ENCODE measurements at places on chromosomes 2 and 18. TPM values are rescaled to one million over a fixed set of nuclear protein-coding genes. Genes with fewer than 3 reads are reported as not detected.

AQP12A gene
- not detected for polyA plus RNA-seq

PNPT1 gene
- 5.4 TPM for polyA plus RNA-seq

INHBB gene
- 13.9 TPM for polyA plus RNA-seq

LINC00305 gene
- not detected for polyA plus RNA-seq

NLRC4 gene
- not detected for polyA plus RNA-seq

ITPRID2 gene
- 14.7 TPM for polyA plus RNA-seq

MEP1B gene
- polyA plus RNA-seq = not detected

ELOA2 gene
- not detected for polyA plus RNA-seq

RGPD8 gene
- polyA plus RNA-seq = 1.0 TPM

DES gene
- 9.7 TPM for polyA plus RNA-seq

TTR gene
- 2.4 TPM for polyA plus RNA-seq

RNF149 gene
- 6.6 TPM for polyA plus RNA-seq

YIPF4 gene
- polyA plus RNA-seq = 15.4 TPM

NCKAP5 gene
- polyA plus RNA-seq = 1.1 TPM

CIB4 gene
- not detected for polyA plus RNA-seq

DNMT3A gene
- 27.7 TPM for polyA plus RNA-seq
